ENCODE measurements at places on chromosomes 3 and 15.

DNA sequence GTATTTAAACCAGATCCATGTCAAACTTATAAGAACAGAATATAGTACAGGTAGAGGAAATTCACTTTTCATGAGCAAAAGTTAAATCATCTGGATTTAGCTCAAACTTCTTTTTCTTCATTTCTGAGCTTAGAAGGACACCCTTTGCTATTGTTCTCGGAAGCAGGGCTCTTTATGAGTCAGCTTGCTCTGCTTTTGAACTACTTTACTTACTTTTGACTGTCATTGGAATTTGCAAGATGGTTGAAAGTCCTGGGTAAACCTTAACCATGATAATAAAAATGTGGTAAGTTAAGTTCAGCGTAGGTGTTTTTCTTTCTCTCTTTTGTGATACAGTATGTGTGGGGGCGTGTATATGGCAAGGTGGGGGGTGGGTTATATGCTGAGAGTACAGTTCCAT, 312.7 kb upstream of the DPH6 start:
- no peak for DNase-seq

DNA sequence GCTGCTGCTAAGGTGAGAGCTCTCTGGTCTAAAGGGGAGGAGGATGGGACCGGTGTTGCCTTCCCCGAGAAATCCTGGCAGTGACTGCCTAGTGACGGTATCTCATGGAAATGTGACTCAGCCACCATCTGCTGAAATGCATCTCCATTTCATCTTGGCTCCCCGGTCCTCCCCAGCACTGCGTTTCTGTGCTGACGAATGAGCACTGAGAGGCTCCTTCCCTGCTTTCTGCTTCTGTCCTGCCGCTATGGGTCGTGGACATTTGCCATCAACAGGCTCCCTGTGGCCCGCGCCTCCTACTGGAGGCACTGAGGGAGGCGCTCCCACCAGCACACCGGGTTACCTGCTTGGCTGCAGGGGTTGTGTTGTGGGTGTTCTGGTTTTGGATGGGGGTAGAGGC, 13.5 kb upstream of the SEC13 start:
- DNase-seq: no peak

- DNase-seq: no peak
These were observed 401.2 kb upstream of the C2CD4B start for GRCh38 chr15:62566248-62566647.

DNA sequence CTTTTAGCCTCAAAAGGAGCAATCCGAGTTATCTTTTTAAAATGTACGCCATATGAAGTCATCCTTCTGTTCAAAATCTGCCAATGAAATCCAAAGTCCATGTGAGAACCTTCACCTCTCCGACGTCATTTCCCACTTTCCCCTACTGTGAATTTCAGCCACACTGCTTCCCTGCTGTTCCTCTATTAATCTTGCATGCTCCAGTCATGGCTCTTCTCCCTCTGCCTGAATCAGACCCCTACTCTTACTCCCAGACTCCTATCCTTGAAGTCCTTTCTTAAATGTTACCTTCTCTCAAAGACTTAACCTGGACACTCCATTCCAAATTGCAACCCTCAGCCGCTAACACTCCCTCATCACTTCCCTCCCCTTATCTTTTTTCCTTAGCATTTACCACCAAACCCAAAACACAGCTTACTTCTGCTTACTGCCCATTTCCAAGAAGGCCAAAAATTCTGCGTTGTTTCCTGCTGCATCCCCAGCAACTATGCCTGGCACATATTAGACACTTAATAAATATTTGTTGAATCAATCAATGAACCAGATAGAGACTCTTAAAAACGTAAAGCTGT, 1.2 kb downstream of the NKIRAS1 start:
- DNase-seq: no peak

- DNase-seq: no peak
These were observed 82.7 kb downstream of the ABHD5 start for GRCh38 chr3:43773273-43774094.

GRCh38 chr3:140316868-140317400, 360.9 kb upstream of the TRIM42 start:
- DNase-seq: no peak

DNA sequence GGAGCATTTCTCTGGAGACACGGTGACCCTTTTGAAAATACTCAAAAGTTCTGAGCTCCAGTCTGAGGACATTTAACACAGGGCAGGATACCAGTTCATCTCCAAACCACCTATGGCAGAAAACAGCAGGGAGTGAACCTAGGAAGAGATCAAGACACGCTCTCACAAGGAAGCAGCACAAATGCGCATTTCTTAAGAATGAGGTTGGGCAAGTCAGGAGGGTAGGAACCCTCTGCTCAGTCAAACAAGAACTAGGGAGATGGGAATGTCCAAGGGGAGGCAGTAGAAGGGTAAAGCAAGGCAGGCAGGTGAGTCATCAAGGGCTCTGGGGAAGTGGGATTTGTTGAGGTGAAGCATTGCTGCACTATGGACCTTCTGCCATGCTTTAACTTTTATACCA, 60.3 kb upstream of the PSMD6 start:
- DNase-seq: no peak

GRCh38 chr3:58628823-58629562, 37.6 kb downstream of the FAM3D start:
- DNase-seq: peak; percentile 62

DNA sequence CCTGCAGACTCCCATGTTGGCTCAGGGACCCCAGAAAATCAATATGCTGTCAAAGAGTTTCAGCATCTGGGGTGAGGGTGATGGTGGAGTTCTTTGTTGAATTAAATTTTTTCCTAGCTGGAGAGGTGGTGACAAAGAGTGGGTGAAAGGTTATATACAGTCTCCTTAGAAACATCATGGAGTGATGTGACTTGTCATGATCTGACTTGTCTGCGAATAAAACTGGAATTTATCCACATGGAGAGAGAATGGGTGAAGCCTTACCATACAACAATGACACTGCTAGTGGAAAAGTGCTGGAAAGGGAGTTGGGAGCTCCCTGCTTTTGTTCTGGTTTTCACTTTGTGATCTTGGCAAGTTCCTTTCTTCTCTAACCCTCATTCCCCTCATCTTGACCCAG, 75.0 kb downstream of the ARNT2 start:
- no peak for DNase-seq

GRCh38 chr3:4231041-4231440, 72.1 kb upstream of the SETMAR start:
- DNase-seq: no peak

DNA sequence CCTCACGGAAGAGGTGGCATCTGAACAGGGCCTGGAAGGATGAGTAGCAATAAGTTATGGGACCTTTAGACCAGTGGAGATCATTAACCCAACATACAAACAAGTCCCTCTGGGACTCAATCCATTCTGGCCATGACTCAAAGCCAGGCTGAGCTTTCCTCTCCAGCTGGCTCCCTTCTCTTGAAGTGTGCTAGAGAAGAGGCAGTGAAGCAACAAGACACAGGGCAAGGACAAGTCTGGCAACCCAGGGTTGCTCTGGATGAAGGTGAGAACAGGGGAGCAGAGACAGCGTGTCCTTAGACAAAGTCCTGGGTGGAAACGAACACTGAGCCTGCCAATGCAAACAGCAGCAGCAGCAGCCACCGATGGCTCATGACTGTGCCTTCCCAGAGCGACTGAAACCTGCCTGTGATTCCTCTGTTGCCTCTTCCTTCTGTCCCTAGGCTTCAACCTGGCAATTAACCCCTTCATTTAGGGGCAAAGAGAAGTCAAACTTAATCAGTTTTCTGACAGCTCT, 86.8 kb downstream of the BDH1 start:
- DNase-seq: no peak

GRCh38 chr15:49901996-49902684, 216.9 kb downstream of the ATP8B4 start:
- DNase-seq: no peak

DNA sequence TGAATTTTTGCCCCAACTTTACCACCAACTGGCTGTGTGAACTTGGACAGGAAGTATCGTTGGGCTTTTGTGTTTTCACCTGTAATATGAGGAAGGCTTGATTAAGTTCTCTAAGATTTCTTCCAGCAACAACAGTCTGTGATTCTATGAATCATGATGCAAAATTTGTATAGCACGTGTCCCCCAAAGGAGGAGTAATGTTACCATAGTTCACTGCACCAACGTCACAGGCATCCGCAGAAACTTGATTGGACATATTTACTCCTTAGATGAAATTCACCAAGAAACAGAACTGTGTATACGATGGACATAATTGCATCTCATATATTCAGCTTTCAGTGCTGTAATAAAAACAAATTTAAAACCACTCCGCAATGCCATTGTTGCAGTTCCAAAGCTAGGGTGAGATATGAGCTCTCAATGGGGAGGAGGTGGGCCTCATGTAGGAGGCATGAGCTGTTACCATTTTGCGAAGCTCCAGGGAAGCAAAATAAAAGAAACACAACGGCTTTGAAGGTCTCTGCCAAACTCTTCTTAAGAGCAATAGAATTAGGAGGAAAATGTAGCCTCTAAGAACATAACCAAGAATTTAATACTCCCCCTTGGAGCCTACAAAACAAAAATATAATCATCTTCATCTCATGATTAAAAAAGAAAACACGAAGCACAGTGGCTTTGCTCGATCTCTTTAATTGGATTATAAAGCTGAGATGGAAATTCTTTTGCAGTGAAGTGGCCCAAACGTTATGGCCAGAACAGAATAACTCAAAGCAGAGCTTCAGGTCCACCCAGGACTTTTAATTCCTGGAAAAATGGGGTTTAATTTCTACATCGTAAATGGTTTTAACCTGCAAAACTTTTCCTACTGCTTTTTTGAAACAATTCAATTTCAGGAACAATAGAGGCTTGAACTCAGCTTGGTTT, 80.7 kb downstream of the CHST2 start:
- DNase-seq: no peak

- DNase-seq: no peak
These were observed 83.4 kb upstream of the RNU6-1 start for GRCh38 chr15:67922971-67923945.

GRCh38 chr3:36832406-36832805, 68.1 kb upstream of the DCLK3 start:
- DNase-seq: no peak

- DNase-seq: no peak
These were observed 82.9 kb downstream of the FSIP1 start for GRCh38 chr15:39699516-39700374.

- no peak for DNase-seq
These were observed 163.9 kb upstream of the GBE1 start for GRCh38 chr3:81925385-81925784.

- DNase-seq: no peak
These were observed 114.9 kb upstream of the MEF2A start for GRCh38 chr15:99450896-99451358.

GRCh38 chr3:127970966-127971592, 56.0 kb downstream of the KBTBD12 start:
- peak; percentile 40 for DNase-seq

DNA sequence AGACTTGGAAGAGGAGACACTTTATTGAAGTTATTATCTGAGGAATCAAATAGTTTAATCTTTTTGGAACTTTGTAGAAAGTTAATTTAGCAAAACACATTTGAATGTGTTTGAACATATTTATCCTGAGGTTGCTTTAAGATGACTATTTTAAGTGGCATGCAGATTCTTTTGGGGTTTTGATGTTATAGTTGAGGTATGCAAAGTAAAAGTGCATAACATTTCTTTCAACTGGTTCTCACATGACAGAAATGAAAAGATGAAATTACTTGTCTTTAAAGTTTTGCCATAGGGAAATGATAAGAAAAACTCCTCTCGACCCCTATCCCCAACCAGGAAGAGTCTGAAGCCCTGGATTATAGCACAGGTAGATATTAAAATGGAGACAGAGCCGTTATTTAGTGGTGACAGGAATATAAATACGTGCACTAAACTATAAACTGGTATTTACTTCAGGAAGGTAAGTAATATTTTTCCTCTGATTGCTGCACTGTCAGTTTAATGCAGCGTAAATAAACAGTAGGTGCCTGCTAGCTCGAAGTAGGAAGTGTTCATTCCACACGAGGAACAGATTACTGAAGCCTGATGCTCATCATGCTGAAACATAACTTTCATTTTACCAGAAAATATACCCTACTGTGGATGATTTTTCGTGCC, 15.1 kb upstream of the SATB1 start:
- no peak for DNase-seq

DNA sequence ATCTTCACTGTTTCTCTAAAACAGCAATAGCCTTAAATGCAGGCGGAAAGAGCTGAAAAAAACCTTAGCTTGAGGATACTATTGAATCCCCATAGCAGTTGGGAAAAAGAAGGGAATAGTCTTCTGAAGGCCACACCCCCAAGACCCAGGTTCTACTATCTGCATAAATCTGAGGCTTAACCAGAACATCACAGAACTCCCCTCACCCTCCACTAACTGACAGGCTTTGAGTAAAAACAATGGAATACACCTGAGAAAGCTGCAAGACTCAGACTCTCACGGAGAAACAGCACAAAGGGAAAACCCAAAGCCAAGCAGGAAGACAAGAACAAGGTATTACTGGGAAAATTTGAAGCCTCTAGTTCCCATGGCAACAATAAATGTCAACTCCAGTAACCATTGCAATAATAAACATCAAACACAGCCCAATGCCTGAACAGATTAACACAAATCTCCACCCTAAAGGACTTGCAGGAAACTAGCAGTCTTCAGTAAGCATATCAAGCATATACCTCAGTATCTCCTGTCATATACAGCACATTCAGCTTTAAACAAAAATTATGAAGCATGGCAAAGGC, 56.4 kb downstream of the TMCC1 start:
- no peak for DNase-seq

DNA sequence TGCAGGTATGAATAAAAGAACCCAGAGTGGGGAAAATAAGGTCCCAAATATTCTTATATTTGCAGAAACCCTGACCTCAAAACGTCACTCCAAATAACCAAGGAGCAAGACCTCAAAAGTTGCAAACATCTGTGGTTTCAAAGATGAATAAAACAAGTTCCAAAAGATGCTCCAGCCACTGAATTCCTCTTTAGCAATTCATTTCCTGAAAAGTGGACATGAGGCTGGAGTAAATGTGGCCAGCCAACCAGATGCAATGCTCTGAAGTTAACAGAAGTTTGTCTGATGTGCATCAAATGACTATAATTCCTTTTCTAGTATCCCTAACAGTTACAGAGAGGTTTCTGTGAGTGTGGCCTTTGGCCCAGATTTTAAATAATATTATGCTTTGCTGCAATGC, 71.2 kb upstream of the WNT5A start:
- DNase-seq: no peak

DNA sequence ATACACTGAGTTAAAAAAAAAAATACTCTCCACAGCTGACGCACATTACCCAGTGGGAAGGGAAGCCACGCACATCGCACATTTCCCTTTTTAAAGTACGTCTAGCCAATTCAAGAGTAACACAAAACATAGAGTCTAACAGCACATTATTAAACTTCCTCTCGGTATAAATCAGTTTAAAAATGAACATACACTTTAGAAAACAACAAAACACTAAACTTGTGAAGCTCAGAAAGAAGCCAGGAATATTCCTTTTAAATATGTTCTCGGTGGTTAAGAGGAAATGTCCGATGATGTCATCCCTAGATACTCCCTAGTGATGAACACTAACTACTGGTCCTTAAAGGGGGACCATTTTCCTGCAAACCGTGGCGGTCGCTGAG, 721 bp downstream of the MYEF2 start:
- DNase-seq: peak; percentile 72
